Activated CD4-positive, CD25-positive, alpha-beta regulatory T cell (primary cell): ENCODE measurements at places on chromosomes 7 and 10.

DNA sequence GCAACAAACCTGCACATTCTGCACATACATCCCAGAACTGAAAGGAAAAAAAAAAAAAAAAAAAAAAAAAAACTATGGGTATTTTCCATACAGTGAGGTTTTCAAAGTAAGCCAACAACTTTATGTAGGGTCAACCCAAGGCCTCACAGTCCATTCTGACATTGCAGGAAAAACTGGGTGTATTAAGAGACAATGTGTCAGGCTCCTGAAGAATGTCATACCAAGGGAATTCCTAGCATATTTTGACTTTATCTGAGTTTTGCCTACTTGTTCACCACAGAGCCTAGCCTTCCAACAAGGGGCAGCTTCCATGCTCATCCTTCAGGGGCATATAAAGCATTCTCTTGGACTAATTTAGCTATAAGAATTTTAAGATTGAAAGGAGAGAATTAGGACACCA, 368.9 kb downstream of the PLXDC2 start:
- no peak for DNase-seq

- peak; percentile 43 for DNase-seq
Observed at GRCh38 chr10:6583447-6583846, 3.4 kb upstream of the PRKCQ start.

GRCh38 chr7:37385787-37386186, 62.9 kb downstream of the ELMO1 start:
- no peak for DNase-seq

DNA sequence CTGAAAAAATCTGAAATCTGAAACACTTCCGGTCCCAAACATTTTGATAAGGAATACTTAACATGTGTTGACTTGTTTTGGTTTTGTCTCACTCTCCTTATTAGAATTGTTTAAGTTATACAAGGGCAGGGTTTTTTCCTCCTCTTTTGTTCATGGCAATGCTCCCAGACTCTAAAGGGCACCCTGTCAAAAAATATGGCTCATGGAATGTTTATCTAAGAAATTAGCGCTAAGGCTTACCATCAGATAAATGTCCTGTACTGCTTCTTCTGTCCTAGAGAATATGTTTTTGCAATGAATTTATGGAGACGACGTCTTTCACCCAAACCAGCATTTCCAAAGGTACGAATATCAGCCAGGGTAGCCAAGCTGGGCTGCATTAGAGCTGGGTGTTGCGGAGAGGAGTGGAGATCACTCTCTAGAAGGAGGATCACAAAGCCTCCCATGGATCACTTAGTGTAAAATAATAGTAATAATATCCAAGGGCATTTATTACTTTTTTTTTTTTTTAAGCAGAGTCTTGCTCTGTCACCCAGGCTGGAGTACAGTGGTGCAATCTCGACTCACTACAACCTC, 46.8 kb downstream of the ERLIN1 start:
- no peak for DNase-seq

DNA sequence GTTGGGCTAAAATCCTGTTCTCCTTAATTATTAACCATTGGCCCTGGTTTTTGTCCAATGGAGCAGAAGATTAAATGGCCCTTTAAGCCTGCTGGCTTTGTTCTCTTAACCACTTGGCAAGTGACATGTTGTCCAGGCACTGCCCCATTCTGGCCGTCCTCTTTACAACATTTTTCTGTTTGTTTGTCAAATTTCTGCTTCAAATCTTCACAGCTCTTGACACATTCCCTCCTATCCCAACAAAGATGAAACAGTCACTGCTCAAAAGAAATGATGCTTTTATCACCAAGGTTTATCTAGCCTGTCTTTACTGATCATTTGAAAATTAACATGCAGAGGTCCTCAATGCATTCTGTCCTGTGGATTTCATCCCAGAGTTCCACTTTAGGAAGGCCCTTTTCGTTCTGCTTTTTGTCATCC, 700.4 kb downstream of the KCNMA1 start:
- DNase-seq, result no peak

DNA sequence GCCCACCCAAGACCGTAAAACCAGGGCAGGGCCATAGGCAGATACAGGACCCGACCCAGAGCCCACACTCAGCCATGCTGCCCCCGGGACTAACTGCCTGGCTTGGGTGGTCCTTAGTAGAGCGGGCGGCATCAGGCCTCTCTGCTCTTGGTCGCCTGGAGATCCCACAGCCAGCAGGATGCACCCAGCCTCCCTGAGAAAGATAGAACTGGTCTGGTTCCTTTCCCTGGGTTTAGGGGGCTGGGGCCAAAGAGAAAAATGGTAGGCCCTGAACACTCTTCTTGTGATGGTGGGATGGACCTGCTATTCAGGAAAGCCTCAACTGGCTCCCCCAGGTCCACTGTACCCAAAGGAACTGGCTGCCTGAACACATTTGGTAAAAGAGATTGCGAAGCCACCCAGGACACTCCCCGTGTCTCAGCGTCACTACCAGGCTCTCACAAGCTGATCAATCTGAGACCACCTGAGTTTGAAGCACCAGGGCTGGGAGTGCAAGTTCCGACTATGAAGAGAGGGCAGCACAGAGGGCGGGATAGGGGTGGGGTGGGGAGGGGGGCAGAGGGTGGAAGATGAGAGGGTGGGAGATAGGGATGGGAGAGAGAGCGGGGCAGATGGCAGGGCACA, 591.5 kb downstream of the DNAJB6 start:
- no peak for DNase-seq

DNA sequence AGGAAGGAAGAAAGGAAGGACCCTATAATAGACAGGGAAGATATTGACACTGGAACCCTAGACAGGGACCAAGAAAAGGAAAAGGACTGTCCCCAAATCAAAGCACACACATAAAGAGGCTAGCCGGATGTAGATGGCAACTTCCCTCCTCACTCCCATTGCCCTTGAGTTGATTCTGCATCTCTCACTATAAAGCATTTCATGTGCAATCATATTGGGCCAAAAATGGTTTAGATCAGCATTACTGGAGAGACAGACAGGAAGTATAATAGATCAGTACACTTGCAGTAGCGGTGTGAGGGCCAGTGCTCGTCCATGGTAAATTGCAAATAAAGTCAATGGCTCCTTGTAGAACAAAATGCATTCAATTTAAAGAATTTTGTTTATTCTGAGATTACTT, 8.4 kb downstream of the IFIT3 start:
- DNase-seq, result no peak

GRCh38 chr10:69895759-69896158, 94.1 kb downstream of the COL13A1 start:
- no peak for DNase-seq

- no peak for DNase-seq
Observed at GRCh38 chr10:122588381-122588780, 27.8 kb downstream of the DMBT1 start.

- no peak for DNase-seq
Observed at GRCh38 chr10:43739161-43739560, 90.5 kb upstream of the ZNF32 start.

DNA sequence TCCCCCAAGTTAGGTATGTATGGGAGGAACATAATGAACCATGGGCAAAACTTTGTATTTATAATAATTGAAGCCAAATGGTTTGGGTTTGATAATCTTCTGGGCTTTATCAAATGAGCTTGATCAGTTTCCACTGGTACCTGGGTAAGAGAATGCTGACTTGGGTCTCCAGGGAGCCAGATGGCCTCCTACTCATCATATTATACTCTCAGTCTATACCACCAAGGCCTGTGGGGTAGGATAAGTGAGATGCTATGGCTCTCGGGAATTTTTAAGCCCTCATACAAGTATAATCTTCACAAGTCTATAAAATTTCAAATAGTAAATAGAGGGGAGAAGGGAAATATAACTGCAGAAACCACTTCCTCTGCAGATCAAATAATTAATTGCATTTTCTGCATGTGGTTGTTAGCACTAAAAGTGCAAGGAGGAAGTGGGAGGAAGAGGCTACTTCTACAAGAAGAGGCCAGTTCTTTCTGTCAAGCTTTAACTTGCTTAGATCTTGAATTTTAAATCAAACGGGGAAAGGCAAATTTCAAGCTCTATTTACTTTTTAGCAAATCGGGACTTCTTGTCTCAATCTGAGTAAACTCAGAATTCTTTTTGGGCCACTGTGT, 349.0 kb downstream of the SORCS1 start:
- no peak for DNase-seq

DNA sequence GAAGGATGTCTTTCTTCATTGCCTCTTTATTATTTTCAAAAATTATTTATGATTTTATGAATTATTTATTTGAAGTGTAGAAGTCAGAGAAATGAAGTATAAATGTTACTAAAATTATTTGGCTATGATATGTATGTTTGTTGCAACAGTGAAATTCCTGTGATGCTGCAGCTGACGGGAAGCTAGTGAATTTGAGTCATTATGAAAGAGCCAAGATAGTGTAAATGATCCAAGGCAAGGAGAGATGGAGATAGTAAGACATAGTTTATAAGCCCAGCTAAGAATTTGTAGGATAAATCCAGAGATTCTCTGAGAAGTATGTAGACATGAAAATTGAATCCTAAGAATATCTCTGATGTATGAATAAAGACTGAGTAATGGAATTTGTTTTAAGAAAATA, 30.8 kb downstream of the CASD1 start:
- DNase-seq, result no peak

DNA sequence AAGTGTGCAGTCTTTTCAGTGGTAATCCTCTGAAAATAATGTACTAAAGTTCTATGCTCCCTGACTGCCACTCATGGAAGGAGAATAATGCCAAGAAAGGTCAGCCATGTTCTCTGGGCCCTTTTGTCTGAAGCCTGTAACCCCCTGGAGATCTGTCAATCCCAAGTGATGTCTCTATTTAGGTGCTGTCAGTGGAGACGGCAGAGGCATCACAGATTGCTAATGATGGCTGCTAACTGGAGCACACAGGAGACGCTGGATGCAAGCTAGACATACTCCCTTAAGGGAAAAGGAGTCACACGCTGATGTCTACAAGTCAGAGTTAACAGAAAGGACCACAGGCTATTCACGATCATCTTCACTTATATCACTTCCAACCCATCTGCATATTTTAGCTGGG, 118.8 kb downstream of the RSU1 start:
- DNase-seq, result no peak

GRCh38 chr10:117257721-117258120, 16.8 kb downstream of the SLC18A2 start:
- no peak for DNase-seq

GRCh38 chr10:94423627-94424026, 21.3 kb downstream of the TBC1D12 start:
- DNase-seq, result no peak

DNA sequence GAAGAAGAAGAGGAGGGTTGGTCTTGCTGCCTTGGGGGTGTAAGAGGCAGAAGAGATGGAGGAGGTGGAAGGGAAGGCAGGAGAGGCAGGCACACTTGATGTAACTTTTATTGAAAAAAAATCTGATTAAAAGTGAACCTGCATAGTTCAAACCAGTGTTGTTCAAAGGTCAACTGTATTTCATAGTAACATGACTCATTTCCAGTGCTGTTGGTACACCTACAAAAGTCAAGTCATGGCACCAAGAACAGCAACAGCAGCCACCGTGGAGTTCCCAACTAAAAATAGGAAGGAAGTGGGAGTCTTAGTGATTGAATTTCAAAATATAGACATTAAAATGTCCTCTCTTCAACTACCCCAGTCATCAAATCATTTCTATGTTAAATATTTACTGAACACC, 88.5 kb downstream of the CTNNA3 start:
- no peak for DNase-seq

DNA sequence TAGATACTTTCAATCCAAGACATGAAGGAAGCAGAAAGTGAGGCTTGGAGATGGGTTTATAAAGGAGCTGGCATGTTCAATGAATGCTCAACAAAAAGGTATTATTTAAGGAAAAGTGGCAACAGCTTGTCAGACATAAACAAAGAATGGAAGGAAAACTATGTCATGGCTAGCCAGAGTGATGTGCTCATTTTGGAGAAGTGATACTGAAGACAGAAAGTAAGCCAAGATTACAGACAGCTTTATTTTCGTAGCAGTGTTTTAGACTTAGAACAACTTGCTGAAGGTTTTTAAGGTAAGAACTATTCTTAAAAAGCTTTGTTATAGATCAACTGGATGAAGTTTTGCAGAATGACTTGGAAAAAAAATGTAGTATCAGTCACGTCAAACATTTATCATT, 160.5 kb upstream of the FERD3L start:
- no peak for DNase-seq

GRCh38 chr7:43834463-43835251, 34.7 kb downstream of the MRPS24 start:
- DNase-seq, result no peak

DNA sequence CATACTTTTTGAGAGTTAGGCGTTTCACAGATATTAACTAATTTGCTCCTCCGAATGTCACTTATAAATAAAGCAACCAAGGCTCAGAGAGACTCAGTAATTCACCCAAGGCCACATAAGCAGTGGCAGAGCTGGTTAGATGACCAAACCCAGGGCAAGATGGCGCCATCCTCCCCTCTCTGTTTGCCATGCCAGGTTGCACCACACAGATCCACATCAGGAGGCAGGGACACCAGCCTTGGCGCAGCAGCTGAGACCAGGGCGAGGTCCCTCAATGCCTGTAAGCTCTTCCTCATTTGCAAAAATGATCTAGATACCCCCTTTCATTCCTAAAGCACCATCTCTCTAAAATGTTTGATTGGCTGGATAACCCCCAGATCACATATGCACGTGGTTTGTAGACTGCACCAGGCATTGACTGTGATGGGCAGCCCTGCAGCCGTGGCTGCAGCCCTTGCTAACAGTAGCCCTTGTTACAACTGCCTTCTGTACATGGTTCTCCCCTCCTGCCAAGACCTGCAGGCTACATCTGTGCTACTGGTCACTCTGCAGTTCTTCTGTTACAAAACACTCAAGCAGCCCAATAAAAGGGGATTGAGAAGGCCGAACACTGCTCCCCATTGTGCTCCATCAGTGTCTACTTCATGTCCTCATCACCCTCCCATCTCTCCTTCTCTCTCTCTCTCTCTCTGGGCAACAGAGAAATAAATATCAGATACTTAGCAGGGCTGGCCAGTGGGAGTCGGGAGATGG, 298.6 kb downstream of the PRPF18 start:
- no peak for DNase-seq

- no peak for DNase-seq
Observed at GRCh38 chr7:37365405-37365804, 83.3 kb downstream of the ELMO1 start.

GRCh38 chr10:22658745-22659410, 55.5 kb downstream of the PIP4K2A start:
- no peak for DNase-seq

DNA sequence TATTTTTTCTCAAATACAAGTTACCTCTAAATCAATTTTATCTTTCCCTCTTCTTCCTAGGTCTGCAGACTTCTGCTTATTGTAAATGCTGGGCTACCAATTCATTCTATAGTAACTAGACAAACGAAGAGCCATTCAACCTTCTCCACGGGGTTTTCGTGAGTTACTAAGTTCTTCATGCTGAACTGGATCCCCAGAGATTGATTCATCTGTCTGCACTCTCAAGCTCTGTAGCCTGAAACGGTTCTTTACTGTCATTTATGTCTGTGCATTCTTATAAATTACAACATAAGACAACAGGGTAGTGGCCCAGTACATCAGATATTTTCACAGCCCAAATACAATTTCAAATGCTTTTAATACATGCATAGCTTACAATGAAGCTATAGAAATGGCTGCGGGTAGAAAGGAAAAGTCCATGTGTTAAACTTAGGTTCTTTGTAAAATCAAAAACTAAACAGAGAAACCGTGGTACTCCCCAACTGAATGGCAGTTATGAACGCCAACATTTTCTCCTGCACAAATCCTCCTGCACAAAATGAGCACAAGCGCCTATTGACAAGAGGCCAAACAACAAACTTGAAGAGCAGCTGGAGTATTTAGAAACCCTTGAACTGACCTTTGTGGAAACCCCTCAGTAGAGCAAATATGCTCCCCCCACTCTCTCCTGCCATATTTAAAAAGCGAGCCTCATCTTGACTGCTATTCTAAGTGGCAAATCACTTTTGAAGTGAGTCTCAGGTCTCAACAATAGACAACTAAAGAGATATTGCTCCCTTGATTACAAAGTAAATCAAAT, 20.7 kb downstream of the LAMB1 start:
- no peak for DNase-seq
